Hypothalamus (tissue), 51 donors: ENCODE measurements at places on chromosomes 16 and 17.

DNA sequence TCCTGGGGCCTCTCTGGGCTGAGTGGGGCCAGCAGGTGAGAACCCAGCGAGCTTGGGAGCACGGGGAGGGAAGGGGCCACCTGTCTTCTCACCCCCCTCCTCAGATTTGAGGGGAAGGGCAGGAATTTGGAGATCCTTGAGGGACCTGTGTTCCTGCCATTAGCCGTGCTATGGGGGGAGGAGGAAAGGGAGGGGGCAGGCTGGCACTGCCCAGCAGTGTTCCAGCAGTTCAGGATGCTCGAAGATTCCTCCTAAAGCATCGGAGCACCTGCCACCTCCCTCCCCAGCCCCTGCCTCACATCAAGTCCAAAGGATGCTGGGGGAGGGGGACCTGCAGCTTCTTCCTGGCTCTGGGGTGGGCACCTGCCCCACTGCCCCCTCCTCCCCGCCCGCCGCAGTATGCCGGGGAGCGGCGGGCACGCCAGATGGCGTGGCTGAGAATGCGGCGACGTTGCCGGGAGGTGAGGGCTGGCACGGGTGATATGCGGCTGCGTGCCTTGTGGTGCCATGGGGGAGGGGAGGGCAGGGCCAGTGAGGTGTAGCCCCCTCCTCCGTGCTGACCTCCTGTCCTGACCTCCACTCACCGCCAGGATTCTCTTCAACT, 4.7 kb upstream of the NEUROD2 start:
- no peak for DNase-seq

DNA sequence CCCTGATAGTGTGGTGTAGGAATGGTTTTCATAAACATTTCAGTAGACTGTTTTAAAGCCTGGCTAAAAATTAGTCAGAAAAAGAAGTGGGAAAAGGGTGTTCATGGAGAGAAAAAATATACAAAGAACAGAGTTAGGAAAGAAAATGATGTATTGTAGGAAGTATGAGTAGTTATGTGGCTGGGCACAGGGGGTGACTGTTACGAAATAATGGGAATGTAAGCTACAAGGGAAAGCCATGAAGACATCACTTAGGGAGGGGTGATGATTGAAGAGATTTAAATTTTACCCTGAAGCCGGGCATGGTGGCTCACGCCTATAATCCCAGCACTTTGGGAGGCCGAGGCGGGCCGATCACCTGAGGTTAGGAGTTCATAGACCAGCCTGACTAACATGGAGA, 55.3 kb downstream of the NUP88 start:
- no peak for DNase-seq

GRCh38 chr17:39648616-39649366, 11.8 kb downstream of the STARD3 start:
- DNase-seq: no peak

DNA sequence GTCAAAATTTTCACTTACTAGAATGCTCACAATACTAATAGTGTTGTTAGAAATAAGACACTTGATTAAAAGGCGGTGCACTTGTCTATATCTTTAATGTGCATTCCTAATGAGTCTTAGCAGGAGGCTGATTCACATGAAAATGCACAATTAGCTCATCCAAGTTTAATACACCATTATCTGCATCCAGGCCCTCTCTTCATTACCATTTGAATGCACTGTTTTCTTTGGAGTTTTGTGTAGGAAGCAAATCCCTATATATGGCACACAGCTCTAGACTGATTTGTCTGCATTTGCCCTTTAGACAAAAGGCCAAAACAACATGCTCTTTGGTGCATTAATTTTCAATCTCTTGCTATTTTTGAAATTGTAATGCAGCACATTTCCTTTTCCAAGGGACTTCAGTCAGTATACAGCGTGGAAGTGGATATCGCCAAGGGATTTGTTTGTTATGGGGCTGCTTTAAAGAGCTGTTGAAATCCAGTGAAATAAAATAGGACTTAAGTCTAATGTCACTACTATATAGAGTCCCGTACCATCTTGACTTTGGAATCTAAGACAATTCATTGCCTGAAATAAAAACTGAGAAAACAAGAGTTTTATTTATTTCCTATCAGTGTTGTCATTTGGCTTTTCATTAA, 257.6 kb upstream of the CPHXL start:
- DNase-seq: no peak

DNA sequence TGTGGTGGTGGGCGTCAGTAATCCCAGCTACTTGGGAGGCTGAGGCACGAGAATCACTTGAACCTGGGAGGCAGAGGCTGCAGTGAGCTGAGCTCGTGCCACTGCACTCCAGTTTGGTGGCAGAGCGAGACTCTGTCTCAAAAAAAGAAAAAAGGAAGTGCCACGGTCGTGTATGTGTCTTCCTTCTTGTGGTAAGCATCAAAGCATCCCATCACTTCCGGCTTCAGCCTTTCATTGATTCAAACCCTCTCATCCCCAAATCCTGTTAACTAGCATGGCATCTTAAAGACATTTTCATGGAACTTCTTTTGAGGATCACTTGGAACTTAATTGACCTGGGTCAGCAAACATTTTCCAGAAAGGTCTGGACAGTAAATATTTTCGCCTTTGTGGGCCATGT, 126.2 kb downstream of the CPPED1 start:
- no peak for DNase-seq

GRCh38 chr17:17325816-17326215, 22.6 kb downstream of the NT5M start:
- DNase-seq: no peak

GRCh38 chr16:8956265-8957062, 7.2 kb downstream of the USP7 start:
- DNase-seq: no peak

GRCh38 chr16:1159973-1160772, 7.3 kb downstream of the CACNA1H start:
- DNase-seq: no peak

DNA sequence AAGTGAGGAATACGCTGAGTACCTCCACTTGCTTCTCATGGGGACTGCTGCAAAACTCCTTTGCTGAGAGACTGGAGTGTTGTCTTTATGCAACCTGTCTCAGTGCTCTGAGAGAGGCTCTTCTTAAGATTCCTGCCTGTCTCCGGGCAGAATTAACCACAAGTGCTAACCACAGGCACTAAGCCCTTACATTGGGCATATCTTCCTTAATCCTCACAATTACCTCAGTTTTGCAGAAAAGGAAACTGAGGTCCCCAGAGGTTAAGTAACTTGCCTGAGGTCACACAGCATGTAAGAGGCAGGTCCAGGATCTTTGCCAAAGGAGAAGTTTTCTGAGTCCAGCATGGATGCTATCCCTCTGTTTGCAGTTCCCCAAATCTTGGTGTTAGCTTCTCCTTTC, 86.0 kb downstream of the GP2 start:
- DNase-seq: no peak

DNA sequence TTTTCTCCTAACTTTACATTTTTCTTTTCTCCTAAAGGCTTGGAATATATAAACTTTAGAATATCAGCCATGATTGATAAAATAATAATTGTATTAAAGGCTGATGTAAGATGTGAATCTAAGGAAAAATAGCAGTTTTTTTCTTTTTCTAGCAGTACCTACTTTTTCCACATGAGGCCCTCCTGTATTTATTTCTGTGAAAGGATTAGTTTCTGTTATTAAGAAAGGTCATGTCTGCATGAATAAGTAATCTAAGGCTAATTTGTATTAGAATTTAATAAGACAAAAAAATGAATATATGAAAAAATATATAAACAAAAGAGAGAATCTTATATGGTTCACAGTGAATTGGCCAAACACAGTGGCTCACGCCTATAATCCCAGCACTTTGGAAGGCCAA, 85.3 kb downstream of the STXBP4 start:
- DNase-seq: no peak
